ENCODE measurements at places on chromosomes 4 and X.

GRCh38 chrX:727738-728621 lies 97.4 kb downstream of the SHOX start:
- DNase-seq, result no peak

GRCh38 chrX:64894454-64895038 lies 81.7 kb downstream of the ZC4H2 start:
- no peak for DNase-seq

- no peak for DNase-seq
These were observed 418.6 kb upstream of the DIPK2B start for GRCh38 chrX:45619290-45619689.

DNA sequence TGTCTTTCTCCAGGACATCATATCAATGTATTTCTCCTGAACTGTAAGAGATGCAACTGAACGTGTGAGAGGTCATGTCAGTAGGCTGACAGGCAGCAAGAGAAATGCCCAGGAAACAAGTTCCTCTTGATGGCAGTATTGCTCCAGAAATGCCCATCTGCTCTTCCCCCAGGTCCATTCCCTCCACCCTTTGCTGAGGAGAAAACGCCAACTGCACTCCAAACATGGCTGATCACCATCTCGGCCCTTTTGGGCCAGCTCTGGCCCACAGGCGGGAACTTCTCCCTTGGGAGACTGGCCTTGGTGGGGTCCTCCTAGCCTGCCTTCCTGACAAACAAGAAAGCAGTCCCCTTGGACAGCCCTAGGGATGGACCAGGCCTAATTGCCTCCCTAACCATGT lies 276.5 kb upstream of the AGTR2 start:
- DNase-seq, result no peak

- no peak for DNase-seq
These were observed 3.9 kb upstream of the GAR1 start for GRCh38 chr4:109811707-109812106.

All from omental fat pad (tissue), 4 donors.